ENCODE measurements at places on chromosomes 3 and 15. TPM values are rescaled to one million over a fixed set of nuclear protein-coding genes. Genes with fewer than 3 reads are reported as not detected.

Gene GOLGA6L4
- polyA plus RNA-seq, result 30.5 TPM

DNA sequence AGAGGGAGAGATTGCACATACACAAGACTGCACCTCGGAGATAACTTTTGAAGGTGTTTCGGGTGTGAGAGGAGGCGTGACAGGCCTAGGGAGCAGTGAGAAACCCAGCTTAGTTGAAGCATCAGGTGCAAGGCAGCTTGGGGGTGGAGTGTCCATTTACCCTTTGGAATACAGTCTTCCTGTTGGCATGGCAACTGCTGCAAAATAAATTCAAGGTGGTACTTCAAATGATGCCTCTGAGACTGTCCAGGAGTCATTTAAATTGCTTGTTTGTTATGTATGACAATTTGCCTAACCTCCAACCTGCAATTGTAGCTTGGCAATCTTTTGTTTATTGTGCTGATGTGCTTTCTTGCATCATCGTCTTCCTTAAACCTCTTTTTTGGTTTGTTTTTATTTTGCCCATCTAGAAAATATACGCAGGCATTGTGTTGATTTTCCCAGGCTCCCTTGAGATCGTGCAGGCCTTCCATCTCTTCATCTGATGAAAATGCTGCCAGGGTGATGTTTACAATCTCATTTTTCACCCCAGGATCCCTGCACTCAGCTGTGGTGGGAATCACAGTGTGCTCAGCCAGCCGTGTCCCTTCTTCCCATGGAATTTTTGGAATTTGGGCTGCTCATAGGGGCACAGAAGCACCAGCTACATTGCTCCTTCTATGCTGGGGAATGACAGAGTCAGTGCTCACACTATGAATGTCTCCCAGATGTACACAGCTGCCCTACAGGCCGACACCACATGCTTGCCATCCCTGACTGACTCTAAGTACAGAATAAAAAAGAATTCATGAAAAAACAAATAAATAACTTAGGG is 583.1 kb upstream of the CFAP20DC start:
- DNase-seq, result peak; percentile 40

Gene KBTBD13
- 0.07 TPM for polyA plus RNA-seq

Gene SH2D7
- 0.98 TPM for polyA plus RNA-seq

GRCh38 chr15:39075311-39075710 is 505.6 kb upstream of the THBS1 start:
- no peak for DNase-seq

Data from left kidney (tissue), 8 donors.